ENCODE measurements at places on chromosomes 5 and 9.

GRCh38 chr5:136249678-136250266, 56.8 kb upstream of the SMIM32 start:
- no peak for DNase-seq

- peak; percentile 38 for DNase-seq
Measured at GRCh38 chr5:43039471-43040286, 440 bp downstream of the ANXA2R start.

GRCh38 chr9:78601957-78602565, 305.1 kb downstream of the PSAT1 start:
- no peak for DNase-seq

DNA sequence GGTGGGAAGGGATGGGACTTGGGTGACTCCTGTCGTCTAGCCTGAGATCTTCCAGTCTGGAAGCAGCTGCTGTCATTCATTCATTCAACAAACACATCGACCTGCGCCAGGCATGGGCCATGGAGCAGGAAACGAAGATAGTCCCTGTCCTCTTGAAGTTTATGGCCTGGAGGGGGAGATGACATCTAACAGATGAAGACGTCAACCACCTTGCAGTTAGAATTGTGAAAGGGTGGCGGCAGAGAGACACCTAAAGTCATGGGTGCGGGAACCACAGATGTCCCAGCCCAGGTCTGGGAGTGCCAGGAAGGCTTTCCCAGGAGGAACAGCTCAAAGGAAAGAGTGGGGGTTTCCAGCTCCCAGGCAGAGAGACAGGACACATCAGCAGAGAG, 21.0 kb upstream of the IER5L start:
- no peak for DNase-seq

DNA sequence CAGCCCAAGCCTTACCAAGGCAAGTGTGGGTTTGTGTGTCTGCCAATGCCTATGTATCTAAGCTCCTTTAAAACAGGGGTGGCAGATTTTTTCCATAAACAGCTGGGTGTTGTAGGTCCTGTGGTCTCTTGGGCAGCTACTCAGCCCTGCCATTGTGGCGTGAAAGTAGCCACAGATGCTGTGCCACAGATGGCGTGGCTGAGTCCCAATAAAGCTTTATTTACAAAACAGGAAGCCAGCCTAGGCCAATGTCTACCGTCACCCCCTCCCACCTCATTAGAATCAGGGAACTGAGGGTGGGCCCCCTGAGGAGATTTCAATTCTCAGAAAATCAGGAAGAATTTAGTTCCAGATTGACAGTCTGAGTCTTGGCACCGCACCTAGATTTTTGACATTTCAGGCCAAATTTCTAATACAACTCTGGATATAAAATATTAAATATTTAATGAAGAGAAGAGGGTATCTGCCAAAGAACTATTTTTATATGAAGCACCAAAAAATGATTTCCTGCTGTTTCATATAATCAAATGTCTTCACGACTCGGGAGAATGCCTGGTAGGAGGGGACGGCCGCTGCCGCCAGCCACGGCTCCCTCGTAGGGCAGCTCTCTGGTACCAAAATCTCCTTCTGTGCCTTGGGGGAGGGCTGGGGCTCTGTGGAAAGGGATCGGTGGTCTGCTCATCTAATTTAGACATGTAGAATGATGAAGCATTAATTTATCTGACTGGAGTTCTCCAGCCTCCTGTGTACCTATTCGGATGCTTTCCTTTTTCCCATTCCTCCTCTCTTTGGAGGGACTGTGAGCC, 420.9 kb downstream of the IRX2 start:
- no peak for DNase-seq

- DNase-seq: no peak
Measured at GRCh38 chr5:14506140-14506538, 75.5 kb upstream of the OTULINL start.

GRCh38 chr9:738209-738915, 103.1 kb upstream of the DMRT1 start:
- DNase-seq: no peak

GRCh38 chr5:61245486-61245885, 83.2 kb upstream of the SMIM15 start:
- no peak for DNase-seq

DNA sequence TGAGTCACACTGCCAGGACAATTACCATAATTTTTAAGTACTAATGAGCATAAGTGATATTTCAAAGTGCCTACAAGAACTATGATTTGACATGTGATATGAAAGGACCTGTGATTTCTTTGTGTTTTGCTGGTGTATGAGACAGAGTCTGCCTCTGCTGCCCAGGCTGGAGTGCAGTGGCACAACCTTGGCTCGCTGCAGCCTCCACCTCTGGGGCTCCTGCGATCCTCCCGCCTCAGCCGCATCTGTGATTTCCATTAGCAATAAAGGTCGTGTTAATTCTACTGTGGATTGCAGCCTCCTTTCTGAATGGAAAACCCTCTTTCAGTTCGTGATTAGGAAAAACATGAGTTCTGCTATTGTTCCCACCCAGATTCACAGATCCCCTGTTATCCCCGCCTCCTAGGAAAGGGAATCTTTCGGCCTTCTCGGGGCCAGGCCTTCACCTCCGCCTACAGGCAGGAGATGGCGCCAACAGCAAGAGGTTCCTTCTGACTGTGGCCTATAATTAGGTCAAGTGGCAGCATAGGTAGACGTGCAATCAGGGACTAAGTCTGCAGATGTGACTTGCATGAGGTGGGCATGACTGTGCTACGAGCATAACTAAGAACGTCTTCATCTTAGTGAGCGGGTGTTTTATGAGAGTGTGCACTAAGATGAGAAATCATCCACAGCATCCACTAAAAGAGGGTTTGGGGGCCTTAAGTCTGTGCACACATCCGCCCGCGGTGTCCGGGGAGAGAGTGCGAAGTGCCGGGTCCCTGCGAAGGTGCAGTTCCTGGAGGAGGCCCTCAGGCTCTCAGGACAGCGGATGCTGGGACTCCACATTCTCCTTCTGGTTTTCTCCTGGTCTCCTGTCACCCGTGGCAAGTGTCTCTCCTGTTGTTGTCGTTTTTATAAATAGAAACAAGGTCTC, 23.1 kb downstream of the TRIM7 start:
- DNase-seq: no peak

- no peak for DNase-seq
Measured at GRCh38 chr5:145826895-145827674, 8.1 kb downstream of the PRELID2 start.

Data from GOT3 (cell line).